ENCODE measurements at places on chromosomes 2 and 18.

DNA sequence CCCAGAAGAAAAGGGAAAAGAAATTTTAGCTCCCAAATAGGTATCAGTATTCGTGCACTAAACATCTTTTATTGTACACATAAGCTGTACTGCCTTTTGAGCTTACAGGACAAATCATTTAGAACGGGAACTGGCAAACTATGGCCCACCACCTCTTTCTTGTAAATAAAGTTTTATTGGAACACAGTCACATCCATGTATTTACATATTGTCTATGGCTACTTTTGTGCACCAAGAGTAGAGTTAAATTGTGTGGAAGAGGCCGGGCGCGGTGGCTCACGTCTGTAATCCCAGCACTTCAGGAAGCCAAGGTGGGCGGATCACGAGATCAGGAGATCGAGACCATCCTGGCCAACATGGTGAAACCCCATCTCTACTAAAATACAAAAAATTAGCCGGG, 5.7 kb downstream of the TM4SF20 start:
- DNase-seq, result no peak

- no peak for DNase-seq
These were observed 37.9 kb upstream of the CD207 start for GRCh38 chr2:70873541-70873940.

- DNase-seq, result no peak
These were observed 345.5 kb downstream of the TNS1 start for GRCh38 chr2:217657252-217657651.

- no peak for DNase-seq
These were observed 236.5 kb downstream of the BCL2 start for GRCh38 chr18:63083020-63083531.

GRCh38 chr2:176461098-176461808, 192.0 kb downstream of the MTX2 start:
- DNase-seq, result no peak

GRCh38 chr2:108323619-108324018, 34.9 kb downstream of the SULT1C2 start:
- no peak for DNase-seq

DNA sequence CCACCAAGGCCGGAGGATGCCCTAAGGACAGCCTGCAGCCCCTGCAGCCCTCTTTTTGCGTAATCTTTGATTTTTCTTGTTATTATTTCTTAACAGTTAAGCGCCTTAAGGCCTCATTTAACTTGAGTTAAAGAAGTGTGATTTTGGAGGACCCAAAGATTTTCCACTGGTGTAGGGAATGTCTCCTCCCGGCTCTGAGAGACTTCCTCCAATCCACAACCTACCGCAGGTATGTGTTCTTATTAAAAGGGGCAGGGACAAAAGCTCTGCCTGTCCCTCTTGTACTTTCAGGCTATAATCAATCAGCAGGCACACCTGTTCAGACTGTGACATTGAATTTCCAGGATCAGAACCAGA, 285.1 kb downstream of the PRKCE start:
- DNase-seq, result no peak

DNA sequence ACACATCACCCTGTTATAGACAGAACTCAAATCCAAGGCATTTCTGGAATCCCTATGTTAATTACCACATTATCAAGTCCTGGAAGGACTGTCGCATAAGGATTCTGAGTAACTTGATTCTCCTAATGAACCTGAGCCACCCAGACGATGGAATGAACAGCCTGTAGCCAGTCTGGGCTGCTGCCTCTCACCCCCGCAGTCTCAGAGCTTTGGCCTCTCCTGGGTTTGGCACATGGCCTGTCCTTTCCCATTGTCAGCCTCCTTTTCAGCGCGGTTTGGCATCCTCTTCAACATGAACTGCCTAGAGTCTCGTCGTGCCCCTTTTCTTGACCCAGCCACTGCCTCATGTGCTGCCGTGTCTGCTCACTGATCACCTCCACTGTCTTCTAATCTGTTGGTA, 147.6 kb downstream of the SLC8A1 start:
- DNase-seq, result peak; percentile 55

- DNase-seq, result no peak
These were observed 4.8 kb downstream of the CTDSP1 start for GRCh38 chr2:218404351-218405085.

- peak; percentile 71 for DNase-seq
These were observed 3.5 kb downstream of the FEV start for GRCh38 chr2:218981390-218981880.

DNA sequence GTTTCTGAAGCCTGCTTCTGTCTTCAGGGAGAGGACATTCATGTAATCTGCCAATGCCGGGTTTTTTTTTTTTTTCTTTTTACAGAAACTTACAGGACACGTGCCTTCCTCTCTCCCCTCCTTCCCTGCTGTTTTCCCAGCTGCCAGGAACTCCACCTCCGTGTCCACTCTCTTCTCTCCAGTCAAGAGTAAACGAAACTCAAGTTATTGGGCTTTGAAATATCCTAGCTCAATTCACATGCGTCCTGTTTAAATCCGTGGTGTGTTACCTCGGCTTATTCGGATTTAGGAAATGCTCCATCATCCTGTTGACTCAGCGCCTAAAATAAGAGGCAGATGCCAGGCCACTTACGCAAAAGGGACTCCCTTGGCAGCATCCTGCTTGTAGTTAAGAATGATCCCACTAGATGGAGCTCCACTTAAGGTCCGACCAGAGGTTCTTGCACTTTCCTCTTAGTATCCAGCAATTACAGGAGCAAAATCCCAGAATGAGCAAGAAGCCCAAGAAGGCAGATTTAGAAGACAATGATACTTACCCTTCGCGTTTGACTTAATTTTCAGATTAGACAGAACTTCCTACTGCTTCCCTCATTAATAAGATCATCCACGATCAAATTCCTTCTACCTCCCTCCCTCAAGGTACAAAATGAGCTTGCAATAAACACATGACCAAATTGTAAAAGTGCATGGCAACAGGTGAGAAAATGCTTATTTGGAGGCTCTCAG, 97.2 kb upstream of the ZCCHC2 start:
- DNase-seq, result no peak

DNA sequence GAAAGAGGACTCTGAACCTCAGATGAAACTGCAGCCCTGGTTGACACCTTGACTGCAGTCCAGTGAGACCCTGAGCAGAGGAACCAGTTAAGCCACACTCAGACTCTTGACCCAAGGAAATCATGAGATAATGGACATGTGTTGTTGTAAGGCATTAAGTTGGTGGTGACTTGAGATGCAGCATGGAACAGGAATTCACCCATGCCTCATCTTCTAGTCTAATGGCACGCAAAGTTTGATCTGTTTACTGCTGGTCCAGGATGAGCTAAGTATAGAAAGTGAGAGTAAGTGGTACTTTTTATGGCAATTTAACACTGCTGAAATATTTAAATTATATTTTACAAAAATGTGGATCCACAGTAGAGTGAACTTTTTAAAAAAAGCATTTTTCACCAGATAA, 51.3 kb upstream of the LTBP1 start:
- DNase-seq, result no peak

GRCh38 chr2:65818873-65819451, 386.6 kb upstream of the SPRED2 start:
- no peak for DNase-seq

- no peak for DNase-seq
These were observed 1094.7 kb upstream of the KLHL29 start for GRCh38 chr2:22290302-22290701.

DNA sequence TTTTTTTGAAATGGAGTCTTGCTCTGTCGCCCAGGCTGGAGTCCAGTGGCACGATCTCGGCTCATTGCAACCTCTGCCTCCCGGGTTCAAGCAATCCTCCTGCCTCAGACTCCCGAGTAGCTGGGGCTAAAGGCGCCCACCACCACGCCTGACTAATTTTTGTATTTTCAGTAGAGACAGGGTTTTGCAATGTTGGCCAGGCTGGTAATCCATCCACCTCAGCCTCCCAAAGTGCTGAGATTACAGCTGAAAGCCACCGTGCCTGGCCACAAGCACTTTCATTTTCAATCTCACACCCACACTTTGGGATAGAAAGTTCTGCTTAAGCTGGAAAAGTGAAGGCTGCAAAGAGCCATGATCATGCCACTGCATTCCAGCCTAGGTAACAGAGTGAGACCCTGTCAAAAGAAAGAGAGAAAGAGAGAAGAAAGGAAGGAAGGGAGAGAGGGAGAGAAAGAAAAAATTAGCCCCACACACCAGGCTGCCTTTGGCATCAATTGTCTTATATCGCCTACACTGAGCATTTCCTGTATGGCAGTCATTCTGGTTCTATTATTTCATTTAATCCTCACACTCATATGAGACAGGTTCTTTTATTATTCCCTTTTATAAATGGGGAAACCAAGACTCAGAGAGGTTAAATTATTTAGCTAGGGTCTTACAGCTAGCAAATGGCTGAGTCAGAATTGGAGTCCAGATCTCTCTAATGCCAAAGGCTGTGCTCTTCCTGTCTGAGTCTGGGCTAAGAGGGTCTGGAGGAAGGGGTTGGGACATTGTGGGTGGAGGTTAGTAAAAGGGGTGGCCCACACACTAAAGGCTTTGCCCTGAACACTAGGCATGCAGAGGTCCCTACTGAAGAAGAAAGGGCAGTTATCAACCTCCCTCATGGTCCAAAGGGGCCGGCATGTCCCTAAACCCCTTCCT, 37.9 kb upstream of the PKDCC start:
- no peak for DNase-seq

DNA sequence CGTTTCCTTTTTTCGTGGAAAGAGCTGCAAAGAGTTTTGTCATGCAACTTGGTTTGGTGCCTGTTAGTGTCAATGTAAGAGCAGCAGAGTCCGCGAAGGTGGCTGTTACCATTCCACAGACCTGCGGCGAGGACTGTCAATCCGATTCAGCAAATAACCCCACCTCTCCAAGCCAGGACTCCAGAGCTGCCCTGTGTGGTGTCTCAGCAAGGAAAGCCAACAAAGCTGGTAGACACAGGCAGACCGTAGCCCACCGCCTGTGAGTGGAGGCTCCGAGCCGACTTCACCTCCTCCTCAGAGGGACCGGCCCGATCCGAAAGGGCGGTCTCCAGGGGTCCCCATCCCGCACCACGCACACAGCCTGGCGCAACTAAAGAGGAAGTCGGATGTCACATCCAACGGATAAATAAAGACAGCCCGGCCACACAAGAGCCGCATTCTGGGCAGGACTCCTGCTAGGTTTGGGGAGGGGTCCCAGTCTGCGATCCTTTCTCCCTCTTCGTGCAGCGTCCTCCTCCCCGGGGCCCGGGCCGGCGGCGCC, 819 bp downstream of the ANKRD44 start:
- peak; percentile 90 for DNase-seq

DNA sequence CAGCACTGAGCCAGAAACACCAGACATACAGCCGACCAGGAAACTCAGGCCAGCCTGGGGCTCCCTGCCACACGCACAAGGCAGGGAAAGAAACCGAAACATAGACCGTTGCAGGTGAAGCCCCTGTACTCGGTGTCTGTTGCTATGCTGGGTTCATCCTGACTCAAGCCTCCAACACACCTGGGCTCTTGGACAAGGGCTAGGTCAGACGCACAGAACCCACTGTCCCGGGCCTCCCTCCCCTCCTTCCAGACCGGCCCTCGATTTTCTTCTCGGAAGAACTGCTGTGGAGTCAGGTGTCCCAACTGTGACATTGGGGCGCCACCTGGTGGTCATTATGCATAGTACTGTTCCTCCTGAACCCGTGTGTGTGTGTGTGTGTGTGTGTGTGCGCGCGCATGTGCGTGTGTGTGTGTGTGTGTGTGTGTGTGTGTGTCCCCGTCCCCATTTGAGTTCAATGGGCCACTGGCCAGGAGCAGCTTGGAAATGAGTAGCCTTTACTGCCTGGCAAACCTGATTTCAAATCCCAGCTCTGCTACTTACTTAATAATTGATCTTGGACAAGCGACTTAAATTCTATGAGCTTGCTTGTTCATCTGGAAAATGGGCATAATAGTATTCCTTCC, 55.4 kb upstream of the GLI2 start:
- peak; percentile 90 for DNase-seq

DNA sequence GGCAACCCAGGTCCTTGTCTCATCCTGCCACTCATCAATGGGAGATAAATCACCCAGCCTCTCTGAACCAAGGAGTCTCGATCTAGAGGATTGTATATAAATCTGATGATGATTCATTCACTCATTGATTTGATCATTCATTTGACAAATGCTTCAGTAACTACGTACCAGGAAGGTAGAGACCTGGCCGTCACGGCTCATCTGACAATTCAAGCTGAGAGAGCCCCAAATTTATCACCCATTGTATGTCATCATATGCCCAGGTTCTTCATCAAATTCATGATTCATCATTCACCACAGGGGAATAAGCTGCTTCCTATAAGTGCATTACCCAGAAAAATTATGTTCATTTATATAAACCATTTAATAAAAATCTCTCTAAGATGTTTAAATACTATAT, 116.9 kb downstream of the FAM161A start:
- no peak for DNase-seq

DNA sequence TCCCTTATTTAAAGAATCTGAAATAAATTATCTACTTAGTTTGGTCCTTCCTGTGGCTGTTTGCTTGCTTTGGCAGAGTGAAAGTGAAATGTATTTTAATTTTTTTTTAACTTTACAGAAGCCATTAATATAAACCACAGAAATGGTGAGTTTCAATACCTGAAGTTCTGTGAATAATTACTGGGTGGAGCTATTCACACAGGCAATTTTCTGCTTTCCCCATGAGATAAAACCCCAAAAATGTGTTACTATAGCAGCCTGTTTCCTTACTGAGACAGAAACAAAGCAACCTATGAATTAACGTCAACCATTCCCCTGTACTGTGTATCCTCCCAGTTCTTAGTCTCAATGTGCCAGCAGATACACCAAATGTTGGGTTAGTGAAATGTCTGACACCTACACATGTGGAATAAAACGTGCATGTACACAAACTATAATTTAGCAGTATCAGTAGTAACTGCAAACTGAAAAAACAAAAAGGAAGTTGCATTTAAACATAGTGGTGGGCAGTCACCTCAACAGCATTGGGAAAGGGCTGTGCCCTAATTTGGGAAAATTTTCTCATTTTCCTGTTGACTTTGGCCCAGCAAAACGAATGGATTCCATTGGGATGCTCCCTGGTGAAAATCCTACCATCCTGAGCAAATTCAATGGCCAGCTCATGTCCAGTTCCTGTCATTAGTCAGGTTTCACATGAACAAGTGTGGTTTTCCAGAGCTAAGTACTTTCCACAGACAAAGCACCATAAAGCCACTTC, 73.1 kb upstream of the RMDN2 start:
- DNase-seq, result no peak

DNA sequence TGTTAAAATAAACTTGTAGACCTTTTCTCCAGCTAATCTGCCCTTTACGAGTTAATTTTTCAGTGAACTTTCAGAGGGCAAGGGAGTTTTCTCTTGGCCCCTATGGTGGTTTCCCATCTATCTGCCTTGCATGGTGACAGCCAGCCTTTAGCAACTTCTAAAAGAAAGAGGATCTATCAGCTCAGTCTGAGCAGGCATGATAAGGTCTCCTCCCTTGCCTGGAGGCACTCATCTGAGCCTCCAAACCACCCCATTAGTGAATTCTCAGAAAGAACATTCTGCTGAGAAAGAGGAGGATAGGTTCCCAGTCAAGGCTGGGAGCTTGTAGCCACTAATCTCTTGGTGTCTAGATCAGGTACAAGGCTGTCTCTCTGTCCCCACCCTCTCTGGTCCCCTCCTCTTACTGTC, 10.7 kb upstream of the GYPC start:
- no peak for DNase-seq

All from spleen (tissue), 13 donors.